ENCODE measurements at places on chromosomes 13 and 19.

GRCh38 chr13:53569453-53569852, 540.8 kb downstream of the OLFM4 start:
- DNase-seq, result no peak

GRCh38 chr13:106418556-106418955, 116.9 kb downstream of the EFNB2 start:
- DNase-seq, result no peak

DNA sequence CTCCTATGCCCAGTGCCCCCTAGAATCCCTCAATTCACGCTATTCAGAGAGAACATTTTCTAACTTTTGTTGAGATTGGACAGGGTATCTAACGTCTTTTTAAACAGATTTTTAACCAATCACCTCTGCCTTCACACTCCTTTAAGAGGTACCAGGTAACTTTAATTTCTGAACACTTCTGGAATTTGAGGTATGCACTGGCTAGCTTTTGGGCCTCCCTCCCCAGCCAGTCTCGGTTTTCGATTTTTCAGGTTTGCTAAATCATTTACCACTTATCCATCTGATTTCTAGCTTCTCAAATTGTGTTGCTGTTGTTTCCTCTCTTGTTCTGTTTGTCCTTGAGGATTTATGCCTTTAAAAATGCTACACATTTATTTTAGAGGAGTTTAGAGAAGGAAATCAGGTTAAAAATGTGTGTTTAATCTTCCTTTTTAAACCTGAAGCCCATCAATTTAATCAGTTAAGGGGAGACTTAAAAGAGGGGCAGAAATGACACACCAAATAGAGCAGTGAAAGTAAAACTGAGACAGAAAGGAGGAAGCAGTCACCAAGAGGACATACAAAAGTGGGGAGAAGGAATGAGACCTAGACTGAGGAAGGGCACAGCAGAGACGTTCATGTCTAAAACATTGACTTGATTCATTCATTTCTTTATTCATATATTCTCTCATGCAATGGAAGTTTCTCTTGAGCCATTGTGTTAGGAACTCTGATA, 139.6 kb upstream of the HTR2A start:
- no peak for DNase-seq

GRCh38 chr13:94657167-94657566, 55.2 kb downstream of the SOX21 start:
- no peak for DNase-seq

All from stimulated activated CD8-positive, alpha-beta memory T cell treated with anti-CD3 and anti-CD28 coated beads, Interleukin-4, amount 100 ng/mL, for 4 hours (primary cell).